ENCODE measurements at places on chromosomes 5 and 9.

- DNase-seq, result no peak
Observed at GRCh38 chr9:119961774-119962424, 592.7 kb upstream of the BRINP1 start.

- no peak for DNase-seq
Observed at GRCh38 chr5:74027732-74028338, 401.8 kb downstream of the ARHGEF28 start.

GRCh38 chr5:6732634-6733410 lies 19.6 kb downstream of the TENT4A start:
- no peak for DNase-seq

- no peak for DNase-seq
Observed at GRCh38 chr5:140054086-140054689, 11.1 kb upstream of the NRG2 start.

Measured in GM12878 (cell line).